ENCODE measurements at places on chromosomes 12 and 14. TPM values are rescaled to one million over a fixed set of nuclear protein-coding genes. Genes with fewer than 3 reads are reported as not detected.

GRCh38 chr12:69502345-69503081 is 32.3 kb downstream of the FRS2 start:
- H3K4me1 ChIP-seq: peaks cover 75% of the 10 kb centered on the region
- no peaks in the 10 kb centered on the region for H3K36me3 ChIP-seq
- DNase-seq: no peak
- no peaks in the 10 kb centered on the region for H3K27me3 ChIP-seq

DNA sequence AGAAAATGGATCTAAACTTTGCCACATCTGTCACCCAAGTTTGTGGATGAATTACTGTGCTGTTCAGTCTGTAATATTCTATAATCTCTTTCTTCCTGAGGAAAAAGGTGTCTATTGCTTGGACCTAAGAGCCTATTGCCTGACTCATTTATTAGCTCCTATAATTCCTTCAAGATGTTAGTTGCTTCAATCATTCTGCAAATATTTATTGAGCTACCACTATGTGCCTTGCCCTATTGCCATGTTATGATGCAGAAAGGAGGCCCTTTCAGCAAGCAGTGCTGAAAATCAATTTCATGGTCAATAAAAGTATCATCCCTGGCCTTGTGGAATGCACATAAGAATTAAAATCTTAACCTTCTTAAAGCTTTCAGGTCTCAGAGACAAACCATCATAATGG is 113.6 kb downstream of the CCER1 start:
- no peak for DNase-seq
- peaks cover 5% of the 10 kb centered on the region for H3K4me1 ChIP-seq
- no peak overlapping the region for H3K27ac ChIP-seq
- H3K36me3 ChIP-seq: no peaks in the 10 kb centered on the region
- no peaks in the 10 kb centered on the region for H3K27me3 ChIP-seq

KRT3 gene
- not detected for total RNA-seq

- H3K27ac ChIP-seq: no peak overlapping the region
- H3K36me3 ChIP-seq: no peaks in the 10 kb centered on the region
- H3K27me3 ChIP-seq: no peaks in the 10 kb centered on the region
- H3K4me3 ChIP-seq: no peak overlapping the region
- no peak for DNase-seq
- no peaks in the 10 kb centered on the region for H3K4me1 ChIP-seq
Measured at GRCh38 chr14:58088961-58089360, 63.1 kb downstream of the ARMH4 start.

- H3K4me1 ChIP-seq: peaks cover 41% of the 10 kb centered on the region
- H3K27me3 ChIP-seq: no peaks in the 10 kb centered on the region
- peak overlapping the region; percentile 98 for H3K27ac ChIP-seq
- peak overlapping the region; percentile 75 for H3K4me3 ChIP-seq
- DNase-seq: no peak
- H3K36me3 ChIP-seq: peaks cover 8% of the 10 kb centered on the region
Measured at GRCh38 chr12:57112492-57113294, 1.5 kb upstream of the STAT6 start.

PLCZ1 gene
- not detected for total RNA-seq

PCED1B gene
- 0.99 TPM for total RNA-seq

WIF1 gene
- total RNA-seq: not detected

NOXRED1 gene
- not detected for total RNA-seq

DNA sequence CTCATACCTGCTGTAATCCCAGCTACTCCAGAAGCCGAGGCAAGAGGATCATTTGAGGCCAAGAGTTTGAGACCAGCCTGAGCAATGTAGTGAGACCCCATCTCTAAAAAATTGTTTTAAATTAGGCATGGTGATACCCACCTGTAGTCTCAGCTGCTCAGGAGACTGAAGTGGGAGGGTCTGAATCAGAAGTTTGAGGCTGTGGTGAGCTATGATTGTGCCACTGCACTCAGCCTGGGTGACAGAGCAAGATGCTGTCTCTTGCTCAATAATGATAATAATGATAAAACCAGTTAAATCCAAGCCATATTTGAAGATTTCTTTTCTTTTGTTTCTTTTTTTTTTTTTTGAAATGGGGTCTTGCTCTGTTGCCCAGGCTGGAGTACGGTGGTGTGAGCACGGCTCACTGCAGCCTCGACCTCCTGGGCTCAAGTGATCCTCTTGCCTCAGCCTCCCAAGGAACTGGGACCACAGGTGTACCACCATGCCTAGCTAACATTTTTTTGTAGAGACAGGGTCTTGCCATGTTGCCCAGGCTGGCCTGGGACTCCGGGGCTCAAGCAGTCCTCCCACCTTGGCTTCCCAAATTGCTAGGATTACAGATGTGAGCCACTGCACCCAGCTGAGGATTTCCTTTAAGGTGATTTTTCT is 12.8 kb downstream of the PSMA6 start:
- H3K27me3 ChIP-seq: no peaks in the 10 kb centered on the region
- peaks cover 20% of the 10 kb centered on the region for H3K4me1 ChIP-seq

BICDL1 gene
- total RNA-seq: 0.17 TPM

DNA sequence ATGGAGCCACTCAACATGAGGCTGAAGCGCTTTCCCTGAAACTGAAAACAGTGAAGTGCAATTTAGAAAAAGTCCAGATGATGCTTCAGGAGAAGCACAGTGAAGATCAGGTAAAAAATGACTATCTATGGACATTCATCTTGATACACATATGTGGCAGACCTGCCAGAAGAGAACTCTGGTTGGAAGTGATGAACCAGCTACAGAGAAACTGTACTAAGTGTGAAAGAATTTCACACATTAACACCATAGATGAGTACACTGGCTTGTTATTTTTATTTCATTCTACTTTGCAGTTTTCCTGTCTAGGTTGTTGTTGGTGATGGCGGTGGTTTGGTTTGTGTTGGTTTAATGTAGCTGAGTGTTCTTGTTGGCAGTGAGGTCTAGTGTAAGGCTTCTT is 174.7 kb downstream of the ESR2 start:
- H3K4me3 ChIP-seq: no peak overlapping the region
- H3K4me1 ChIP-seq: peaks cover 7% of the 10 kb centered on the region
- H3K36me3 ChIP-seq: peaks cover 76% of the 10 kb centered on the region
- H3K27me3 ChIP-seq: no peaks in the 10 kb centered on the region
- no peak for DNase-seq

INHBC gene
- total RNA-seq: not detected

- no peak overlapping the region for H3K4me3 ChIP-seq
- H3K27me3 ChIP-seq: no peaks in the 10 kb centered on the region
- H3K27ac ChIP-seq: no peak overlapping the region
- no peaks in the 10 kb centered on the region for H3K36me3 ChIP-seq
- peaks cover 35% of the 10 kb centered on the region for H3K4me1 ChIP-seq
Measured at GRCh38 chr12:69484428-69484827, 14.2 kb downstream of the FRS2 start.

TAS2R9 gene
- total RNA-seq: not detected

LRCOL1 gene
- not detected for total RNA-seq

PLEKHG3 gene
- 66.7 TPM for total RNA-seq

- H3K27ac ChIP-seq: no peak overlapping the region
- no peaks in the 10 kb centered on the region for H3K36me3 ChIP-seq
- no peaks in the 10 kb centered on the region for H3K27me3 ChIP-seq
- no peak overlapping the region for H3K4me3 ChIP-seq
- no peak for DNase-seq
Measured at GRCh38 chr12:9843407-9843806, 16.1 kb downstream of the KLRF1 start.

DNA sequence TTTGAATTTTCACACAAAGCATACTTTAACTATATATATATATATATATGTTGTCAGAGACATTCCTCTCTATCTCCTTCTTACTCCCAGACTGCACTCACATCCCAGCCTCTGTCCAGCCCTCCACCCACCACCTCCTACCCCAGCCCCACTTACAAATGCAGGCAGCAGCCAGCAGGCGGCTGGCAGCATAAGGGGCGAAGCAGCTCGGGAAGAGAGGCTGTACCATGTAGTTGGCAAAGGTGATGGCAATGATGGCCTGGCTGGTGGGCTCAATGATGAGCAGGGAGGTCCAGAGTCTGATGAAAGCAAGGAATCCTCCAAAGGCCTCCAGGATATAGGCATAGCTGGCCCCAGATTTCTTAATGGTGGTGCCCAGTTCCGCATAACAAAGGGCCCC is 2.5 kb downstream of the SLC7A7 start:
- no peaks in the 10 kb centered on the region for H3K27me3 ChIP-seq
- DNase-seq: no peak
- no peak overlapping the region for H3K27ac ChIP-seq

GRCh38 chr12:127411166-127411915 is 855.6 kb upstream of the TMEM132C start:
- no peaks in the 10 kb centered on the region for H3K36me3 ChIP-seq
- H3K27me3 ChIP-seq: peaks cover 6% of the 10 kb centered on the region
- DNase-seq: no peak
- no peaks in the 10 kb centered on the region for H3K4me1 ChIP-seq

- peaks cover 57% of the 10 kb centered on the region for H3K36me3 ChIP-seq
- no peaks in the 10 kb centered on the region for H3K27me3 ChIP-seq
- no peak for DNase-seq
- H3K4me1 ChIP-seq: no peaks in the 10 kb centered on the region
- no peak overlapping the region for H3K4me3 ChIP-seq
Measured at GRCh38 chr12:45415393-45415817, 199.5 kb downstream of the ANO6 start.

GRCh38 chr14:69204753-69205152 is 13.5 kb downstream of the EXD2 start:
- no peaks in the 10 kb centered on the region for H3K27me3 ChIP-seq
- no peaks in the 10 kb centered on the region for H3K36me3 ChIP-seq
- no peak overlapping the region for H3K27ac ChIP-seq

OASL gene
- 0.75 TPM for total RNA-seq

PAH gene
- not detected for total RNA-seq

DNA sequence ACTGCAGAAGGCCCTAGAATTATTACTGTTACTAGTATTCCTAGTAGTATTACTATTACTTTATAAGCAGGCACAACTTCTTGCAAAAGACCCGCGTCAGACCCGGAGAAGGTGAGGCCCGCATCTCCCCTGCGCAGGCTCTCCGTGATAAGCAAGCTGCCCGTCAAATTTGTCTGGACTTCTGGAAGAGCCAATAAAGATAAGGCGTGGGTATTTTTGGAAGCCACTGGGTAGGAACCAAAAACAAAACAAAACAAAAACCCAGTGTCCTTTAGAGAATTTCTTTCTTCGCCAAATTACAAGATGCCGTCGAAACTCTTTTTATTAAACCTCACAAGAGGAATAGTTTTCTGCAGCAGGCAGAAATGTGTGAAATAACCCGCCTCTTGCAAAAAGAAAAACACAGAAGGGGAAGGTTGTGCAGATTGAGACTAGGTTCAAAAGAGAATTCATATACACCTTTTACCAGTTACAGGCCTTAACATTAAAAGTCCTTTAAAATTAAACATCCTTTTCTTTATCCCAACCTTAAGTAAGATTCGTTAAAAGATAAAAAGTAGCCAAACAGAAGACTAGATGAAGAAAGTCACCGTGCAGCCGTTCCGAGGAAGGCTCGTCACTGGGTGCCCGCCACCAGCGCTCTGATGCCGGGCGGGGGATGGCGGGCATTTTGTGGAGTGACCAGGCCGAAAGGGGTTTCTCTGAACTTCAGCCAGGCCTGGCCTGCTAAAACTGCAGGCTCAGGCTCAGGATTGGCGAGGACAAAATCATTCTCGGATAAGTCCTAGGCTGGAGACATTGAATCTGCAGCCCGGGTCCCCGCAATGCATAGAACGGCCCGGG is 1.6 kb downstream of the TBX5 start:
- H3K36me3 ChIP-seq: no peaks in the 10 kb centered on the region
- peak overlapping the region; percentile 63 for H3K4me3 ChIP-seq

LUM gene
- total RNA-seq: 36.6 TPM

RD3L gene
- not detected for total RNA-seq

OR11H12 gene
- total RNA-seq: not detected

ZNF605 gene
- total RNA-seq: 6.0 TPM

FGD6 gene
- 48.6 TPM for total RNA-seq

DNA sequence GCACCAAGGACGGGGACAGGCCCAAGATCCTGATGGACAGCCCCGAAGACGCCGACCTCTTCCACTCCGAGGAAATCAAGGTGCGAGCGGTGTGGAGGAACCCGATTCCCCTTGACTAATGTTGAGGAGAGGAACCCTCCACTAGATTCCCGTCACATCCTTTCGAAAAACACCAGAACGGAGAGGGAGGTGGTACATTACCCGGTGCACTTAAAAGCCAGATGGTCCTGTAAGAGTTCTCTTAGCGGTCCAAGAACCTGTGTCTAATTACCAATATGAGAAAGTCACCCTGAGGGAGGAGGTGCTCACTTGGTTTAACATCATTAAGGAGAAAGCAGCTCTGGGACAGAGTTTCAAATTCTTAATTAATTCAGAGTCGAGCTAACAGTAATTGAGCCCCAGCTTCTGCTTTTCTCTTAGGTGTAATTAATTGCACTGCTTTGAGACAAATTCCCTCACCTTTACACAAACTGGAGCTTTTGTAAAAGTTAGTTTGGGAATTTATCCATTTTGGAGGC is 450 bp downstream of the PRKAB1 start:
- no peaks in the 10 kb centered on the region for H3K27me3 ChIP-seq
- DNase-seq: no peak
- peak overlapping the region; percentile 88 for H3K4me3 ChIP-seq
- H3K4me1 ChIP-seq: peaks cover 48% of the 10 kb centered on the region
- H3K36me3 ChIP-seq: peaks cover 26% of the 10 kb centered on the region
- peak overlapping the region; percentile 90 for H3K27ac ChIP-seq

DNA sequence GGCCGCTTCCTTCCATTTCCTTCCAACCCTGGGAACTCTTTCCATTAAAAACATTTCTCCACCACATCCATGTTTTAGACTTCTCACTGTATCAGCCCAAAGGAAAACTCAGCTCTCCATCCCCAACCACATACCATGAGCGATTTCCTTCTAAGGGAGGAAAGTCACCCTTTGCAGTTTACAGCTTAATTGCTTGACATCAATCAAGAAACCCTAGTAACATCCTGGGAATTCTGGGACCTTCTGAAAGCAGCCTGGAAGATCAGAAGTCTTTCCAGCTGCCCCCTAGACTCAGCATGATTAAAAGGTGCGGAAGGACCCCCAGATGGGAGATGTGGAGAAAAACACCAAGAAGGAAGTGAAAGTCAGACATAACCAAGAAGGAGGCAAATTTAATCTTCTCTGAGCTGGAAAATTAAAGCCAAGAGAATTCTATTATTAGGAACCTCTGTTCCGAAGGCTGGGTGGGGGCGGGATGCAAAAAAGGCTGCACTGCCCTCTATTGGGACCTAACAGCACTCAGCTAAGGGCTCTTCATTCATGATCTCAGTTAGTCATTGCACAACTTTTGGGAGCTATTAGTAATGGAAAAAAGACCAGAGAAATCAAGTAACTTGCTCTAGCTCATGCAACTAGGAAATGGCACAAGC is 73.3 kb upstream of the PLXNC1 start:
- H3K27me3 ChIP-seq: no peaks in the 10 kb centered on the region
- H3K27ac ChIP-seq: peak overlapping the region; percentile 74
- DNase-seq: no peak

OAS3 gene
- total RNA-seq: 6.0 TPM
